Activated CD4-positive, alpha-beta T cell treated with anti-CD3 and anti-CD28 coated beads, Interleukin-10, Interleukin-2, amounts not matched to agents 100 ng/mL and 50 ng/mL, durations not matched to agents 16 hours and 8 hours (primary cell): ENCODE measurements at places on chromosomes 5 and 9.

DNA sequence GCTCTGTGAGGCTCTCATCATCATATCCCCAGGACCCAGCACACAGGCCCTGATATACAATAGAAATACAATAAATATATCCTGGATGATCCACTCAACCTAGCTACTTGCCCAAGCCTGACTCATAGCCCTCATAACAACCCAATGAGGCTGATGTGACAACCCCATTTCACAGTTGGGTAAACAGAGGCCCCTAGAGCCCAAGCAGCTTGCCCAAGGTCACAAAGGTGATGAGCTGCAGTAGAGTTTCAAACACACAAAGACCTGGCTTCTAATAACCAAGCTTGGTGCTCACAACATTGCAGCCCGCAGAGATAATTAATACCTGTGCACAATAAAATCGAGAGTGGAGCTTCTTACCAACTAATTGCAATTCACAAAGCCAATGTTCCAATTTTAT is 3.2 kb upstream of the AKNA start:
- no peak for DNase-seq

- DNase-seq: no peak
These were observed 585 bp upstream of the TAF11L2 start for GRCh38 chr5:17497446-17497845.

GRCh38 chr5:87074934-87075541 is 192.6 kb upstream of the RASA1 start:
- DNase-seq: peak; percentile 72

- peak; percentile 75 for DNase-seq
These were observed 5.1 kb upstream of the RAB14 start for GRCh38 chr9:121206516-121207370.

DNA sequence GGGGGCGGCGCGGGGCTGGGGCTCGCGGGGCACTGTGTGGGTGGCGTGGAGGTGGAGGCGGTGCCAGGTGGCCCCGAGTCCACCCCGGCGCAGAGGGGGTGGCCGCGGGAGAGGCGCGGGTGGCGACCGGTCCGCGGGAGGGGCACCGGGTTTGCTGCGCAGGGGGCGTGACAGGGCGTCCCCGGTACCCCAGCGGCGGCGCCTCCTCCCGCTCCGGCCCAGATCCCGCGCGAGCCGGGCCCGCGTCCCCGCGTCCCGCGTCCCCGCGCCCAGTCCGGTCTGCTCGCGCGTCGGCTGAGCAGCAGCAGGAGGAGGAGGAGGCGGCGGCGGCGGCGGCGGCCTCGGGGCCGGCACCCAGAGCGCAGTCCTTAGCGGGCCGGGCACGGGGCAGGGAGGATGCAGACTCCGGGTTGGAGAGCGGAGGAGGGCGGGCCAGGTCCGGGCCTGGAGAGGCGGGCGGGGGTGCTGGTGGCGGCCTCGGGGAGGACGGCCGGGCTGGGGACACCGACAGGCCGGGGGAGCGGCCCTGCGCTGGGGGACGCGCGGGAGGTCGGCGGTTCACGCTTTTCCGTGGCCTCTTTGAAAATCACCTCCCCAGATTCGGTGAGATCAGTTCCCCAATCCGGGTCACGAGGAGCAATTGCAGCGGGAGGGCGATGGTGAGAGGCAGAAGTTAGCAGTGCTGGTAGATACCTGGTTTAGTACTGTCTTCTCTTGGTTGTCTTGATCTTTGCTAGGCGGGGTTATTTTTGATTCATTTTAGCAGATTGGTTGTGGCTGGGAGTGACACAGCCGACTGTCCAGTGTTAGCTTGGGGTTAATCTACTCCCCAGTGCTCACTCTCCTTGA is 1.7 kb downstream of the TRIO start:
- peak; percentile 47 for DNase-seq

DNA sequence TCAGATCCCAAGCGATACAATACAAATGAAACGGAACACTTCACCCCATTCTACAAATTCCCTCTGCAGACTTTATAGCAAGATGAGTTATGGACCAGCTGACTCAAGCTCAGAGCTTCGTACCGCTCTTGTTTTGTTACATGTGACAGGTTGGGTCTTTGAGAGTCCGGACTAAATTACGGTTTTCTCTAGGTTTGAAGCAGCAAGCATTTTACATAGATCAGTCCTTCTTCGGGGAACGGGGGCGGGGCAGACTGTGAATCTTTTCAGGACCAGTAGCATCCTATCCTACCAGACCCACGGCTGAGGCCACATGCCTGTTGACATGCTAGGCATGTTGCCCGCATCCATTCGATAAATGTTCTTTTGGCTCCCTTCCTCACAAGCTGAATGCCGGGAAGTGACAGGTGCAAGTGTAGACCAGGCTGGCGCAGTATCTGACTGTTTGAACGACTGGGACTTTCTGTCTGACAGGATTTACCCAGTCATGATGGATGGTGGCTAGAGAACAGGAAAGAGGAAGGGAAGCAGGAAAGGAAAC is 811.0 kb upstream of the GRAMD2B start:
- no peak for DNase-seq

- DNase-seq: no peak
These were observed 61.4 kb downstream of the ARHGEF28 start for GRCh38 chr5:73687357-73687756.

GRCh38 chr5:63963080-63963735 is 963 bp upstream of the HTR1A start:
- peak; percentile 60 for DNase-seq

- DNase-seq: peak; percentile 43
These were observed 142.6 kb downstream of the SAXO1 start for GRCh38 chr9:18890372-18890771.

- DNase-seq: no peak
These were observed 15.2 kb upstream of the PHYKPL start for GRCh38 chr5:178247481-178248456.

GRCh38 chr9:74173284-74173683 is 323.9 kb upstream of the RORB start:
- DNase-seq: no peak

- no peak for DNase-seq
These were observed 33.5 kb upstream of the LRRC14B start for GRCh38 chr5:157801-158200.

DNA sequence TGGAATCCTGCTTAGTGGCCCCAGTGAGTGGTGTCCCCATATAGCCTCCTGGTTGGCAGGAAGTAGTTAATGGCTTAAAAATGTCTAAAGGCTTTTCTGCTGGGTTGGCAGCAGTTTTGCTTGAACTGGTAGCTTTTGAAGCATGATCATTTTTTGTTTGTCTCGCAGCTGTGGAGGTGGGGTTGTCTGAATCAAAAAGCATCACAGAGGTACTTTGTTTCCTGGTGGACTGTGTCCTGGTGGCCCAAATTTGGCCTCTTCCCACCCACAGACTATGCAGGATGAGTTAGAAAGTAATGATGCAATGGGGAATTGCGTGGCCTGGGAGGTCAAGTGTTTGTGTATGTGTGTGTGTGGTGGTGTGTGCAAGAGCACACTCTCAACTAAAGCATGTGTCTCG is 322.7 kb downstream of the ARHGEF28 start:
- no peak for DNase-seq

GRCh38 chr9:99221266-99221620 is 499 bp downstream of the ALG2 start:
- DNase-seq: no peak

DNA sequence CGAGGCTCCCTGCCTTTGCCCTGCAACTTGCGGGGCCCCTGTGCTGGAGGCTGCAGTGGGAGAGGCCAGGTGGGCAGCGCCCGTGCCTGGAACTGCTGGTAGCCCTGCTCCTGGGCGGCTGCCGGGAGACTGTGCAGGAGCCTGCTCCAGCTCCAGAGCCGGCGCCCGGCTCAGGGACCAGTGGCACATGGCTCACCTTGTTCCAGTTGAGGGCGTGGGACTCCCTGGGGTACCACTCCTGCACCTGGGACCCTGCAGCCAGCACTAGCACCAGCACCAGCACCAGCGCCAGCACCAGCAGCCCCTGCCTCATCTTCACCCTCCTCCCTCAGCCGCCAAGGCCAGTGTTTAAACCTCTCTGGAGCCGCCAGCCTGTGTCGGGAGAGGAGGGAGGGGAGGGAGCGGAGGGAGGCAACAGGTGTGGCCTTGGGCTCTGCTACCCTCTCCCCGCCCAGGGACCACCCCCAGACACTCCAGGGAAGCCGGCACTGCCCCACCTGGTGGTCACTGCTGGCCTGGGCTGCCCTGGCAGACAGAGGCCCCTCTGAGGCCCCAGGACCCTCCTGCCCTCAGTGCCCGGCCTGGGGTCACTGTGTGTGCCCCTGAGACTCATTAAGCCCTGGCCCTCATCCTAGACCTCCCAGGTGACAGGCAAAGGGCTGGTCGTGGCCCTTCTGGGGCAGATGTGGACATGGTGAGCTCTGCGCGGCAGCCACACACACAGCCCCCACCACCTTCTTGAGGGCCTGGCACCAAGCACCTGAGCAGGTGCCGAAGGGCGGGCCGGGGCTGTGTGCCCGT is at the start of gene LCN10:
Gene LCN10 (minus strand): TSS at position 350 of the 801 bp plus-strand sequence. CDS start 37 bp downstream, at position 313.
- DNase-seq: no peak

DNA sequence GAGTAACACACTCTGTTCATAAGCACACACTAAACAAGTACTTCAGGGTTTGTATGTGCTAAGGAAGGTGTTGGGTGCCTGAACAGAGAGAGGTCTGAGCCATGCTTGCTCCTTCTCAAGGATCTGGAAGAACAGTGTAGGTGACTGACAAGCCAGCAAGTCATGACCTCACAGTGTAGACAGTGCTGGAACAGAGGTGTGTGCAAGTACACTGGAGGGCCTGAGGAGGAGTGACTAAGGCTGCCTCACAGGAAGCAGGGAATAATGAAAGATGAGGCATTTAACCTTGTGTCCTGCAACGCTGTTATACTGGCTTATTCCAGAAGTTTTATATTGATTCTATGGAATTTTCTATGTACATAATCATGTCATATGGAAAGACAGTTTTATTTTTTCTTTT is 83.9 kb downstream of the TMEM174 start:
- no peak for DNase-seq

DNA sequence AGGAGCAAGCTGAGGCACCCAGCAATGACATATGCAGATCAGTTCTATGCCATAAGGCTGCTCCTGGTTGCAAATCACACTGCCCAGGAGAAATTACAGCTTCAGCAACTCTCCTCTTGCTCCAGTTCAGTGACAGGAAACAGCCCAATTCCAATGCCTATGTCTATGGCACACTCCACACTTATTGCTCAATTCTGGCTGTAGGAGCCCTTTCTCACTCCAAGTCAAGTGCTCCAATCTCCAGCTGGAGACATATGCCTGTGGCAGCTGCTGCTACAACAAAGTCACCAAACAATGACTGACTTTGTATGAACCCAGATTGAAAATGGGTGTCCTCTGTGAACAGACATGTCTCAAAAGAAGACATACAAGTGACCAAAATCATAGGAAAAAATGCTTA is 31.8 kb upstream of the PLCXD3 start:
- DNase-seq: no peak

DNA sequence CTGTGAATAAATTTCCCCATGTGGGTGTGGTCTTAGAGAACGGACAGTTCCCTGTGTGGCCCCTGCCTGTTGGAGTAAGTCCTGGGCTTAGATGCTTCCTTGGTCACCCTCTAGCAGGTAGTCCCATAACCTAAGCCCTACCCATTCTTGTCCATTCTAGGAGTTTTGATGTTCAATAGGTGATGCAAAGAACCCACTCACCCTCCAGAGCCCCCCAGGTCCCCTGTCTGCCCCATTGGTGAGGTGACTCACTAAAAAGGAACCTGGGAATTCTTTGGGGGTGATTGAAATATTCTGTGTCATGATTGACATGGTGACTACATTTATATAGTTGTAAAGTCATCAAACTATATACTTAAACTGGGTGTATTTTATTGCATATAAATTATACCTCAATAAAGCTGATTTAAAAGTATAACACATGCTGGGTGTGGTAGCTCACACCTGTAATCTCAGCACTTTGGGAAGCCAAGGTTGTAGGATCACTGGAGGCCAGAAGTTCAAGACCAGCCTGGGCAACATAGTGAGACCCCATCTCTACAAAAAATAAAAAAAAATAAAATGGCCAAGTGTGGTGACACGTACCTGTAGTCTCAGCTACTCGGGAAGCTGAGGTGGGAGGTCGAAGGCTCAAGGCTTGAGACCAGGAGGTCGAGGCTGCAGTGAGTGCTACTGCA is 20.8 kb upstream of the GTF3C5 start:
- no peak for DNase-seq

DNA sequence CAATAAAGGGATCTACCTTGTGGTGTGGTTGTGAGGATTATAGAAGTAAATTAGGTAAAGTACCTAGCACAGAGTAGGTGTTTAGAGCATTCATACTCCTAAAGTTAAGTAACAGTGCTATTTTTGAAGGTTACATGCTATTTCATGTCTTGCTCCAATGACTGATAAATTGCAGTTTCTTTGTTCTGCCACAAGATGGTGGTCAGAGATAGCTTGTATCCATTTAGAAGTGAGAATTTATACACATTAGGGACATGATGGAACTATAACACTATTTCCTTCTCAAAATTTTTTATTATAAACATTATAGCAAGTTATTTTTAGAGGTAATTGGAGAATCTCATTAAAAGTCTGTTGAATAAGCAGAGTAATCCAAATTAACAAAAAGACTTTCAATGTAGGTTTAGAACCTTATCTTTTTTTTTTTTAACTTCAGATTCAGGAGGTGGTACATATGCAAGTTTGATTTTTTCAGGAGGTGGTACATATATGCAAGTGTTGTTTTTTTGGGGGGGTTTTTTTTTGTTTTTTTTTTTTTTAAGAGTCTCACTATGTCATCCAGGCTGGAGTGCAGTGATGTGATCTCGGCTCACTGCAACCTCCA is 17.1 kb downstream of the MTREX start:
- DNase-seq: peak; percentile 57

- DNase-seq: no peak
These were observed 215.8 kb downstream of the HSPA4 start for GRCh38 chr5:133267601-133268000.

GRCh38 chr5:92962752-92963151 is 618.3 kb downstream of the NR2F1-AS1 start:
- DNase-seq: no peak

GRCh38 chr5:143449772-143450171 is 46.3 kb upstream of the NR3C1 start:
- no peak for DNase-seq

DNA sequence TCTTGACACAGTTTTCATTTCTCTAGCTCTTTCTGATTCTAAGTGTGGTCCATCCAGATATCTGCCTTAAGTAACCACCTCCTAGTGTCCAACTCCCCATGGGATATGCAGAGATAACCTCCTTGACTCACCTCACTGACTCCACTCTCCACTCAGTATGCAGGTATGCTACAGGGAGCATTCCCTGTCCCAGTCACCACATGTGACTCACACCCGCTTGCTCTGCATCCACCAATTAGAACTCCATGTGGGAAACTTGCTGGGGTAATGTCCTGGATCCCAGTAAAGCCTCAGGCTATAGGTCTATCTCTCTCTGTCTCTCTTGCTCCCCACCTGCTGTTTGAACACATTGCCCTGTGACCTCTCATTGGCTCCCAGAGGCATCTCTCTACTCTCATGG is 563.9 kb downstream of the HTR1A start:
- DNase-seq: no peak
